ENCODE measurements at places on chromosomes 1 and 21. TPM values are rescaled to one million over a fixed set of nuclear protein-coding genes. Genes with fewer than 3 reads are reported as not detected.

DNA sequence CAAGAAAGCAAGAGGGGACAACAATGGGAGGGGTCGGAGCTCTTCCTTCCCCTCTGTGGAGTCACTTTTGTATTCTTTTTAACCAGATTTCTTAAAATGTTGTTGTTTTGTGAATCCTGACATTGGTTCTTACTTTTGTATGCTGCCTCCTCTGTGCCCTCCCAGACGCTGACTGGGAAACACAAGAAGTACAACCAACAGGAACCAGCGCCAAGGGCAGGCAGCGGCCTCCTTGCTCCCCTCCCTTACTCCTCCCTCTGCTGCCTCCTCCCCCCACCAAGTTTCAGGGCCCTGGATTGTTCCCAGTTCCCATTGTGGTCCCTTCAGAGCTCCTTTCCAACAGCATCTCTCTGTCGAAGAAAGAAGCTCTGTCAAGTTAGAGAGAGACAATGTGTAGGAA, 111.1 kb downstream of the BRINP2 start:
- DNase-seq: no peak

DNA sequence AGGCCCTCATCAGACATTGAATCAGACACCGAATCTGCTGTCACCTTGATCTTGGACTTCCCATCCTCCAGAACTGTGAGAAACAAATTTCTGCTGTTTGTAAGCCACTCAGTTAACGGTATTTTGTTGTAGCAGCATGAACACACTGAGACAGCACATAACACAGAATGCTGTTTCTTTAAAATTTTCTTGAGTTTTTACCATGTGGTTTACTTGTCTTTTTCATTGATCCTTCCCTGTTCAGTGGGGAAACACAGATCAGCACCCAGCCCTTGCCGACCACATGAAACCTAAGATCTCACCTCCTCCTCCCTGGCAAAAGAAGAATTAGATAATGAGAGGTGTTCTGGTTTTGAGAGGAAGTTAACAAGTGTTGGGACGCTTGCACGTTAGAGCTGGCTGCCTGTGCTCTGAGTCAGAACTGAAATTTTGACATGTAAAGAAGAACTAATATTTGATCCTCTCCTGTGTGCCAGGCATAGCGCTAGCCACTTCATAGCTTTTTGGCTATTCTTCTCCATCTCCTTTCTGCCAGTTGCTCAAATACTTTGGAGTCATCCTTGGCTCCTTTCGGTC, 179.6 kb downstream of the DHRS3 start:
- DNase-seq: no peak

DNA sequence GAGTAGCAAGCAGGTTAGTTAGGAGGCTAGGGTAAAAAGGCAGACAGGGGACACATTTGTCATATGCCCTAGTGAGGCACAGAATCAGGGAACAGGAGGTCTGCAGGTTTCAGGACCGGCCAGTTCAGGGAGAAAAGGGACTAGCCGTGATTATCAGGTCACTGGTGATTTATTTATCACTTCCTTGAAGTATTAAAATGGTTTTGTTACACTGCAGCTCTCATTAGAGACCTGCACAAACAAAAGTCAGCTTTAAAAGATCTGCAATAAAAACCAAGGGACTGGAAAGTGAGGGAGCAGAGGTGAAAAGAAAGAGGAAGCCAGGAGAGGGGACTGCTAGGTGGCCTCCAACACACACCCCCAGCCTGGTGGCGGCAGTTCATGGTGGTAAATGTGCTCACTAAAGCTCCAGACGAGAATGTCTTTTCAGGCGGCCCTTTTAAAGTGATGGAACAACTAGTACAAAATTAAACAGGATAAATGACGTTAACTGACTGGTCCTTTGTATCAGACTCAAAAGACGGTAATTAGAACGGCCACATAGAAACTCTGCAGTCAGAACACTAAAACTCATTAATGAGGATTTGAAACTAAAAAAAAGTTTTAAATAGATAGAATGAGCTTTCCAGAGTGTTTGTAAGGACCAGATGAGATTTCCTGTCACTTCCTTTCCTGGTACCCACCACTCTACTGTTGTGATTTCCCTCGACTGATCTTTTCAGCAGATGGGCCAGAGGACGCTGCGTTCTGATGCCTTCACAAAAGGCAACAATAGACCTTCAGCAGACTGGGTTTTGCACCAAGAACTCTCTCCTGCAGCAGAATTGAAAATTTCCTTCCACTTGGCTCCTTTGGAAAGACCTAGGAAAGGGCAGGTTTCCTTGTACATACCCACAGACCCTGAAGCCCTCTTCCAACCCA, 136.8 kb downstream of the NTPCR start:
- DNase-seq: no peak

DNA sequence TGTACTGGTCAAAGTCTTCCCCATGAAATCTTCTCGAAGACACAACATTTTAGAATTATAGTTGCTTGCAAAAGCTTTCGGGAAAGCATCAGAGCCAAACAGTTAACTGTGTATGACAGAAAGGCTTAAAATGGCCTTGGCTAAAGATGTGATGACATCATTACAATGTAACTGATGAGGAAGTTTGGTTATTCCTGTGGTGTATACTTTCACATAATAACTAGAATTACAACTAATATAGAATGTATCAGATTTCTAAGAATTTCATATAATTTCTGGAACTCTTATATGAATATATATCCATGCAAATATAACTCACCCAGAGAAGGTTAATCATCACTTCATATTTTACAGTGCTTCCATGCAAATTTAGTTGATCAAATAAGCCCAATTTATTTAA, 8.4 kb downstream of the TP73 start:
- no peak for DNase-seq

DNA sequence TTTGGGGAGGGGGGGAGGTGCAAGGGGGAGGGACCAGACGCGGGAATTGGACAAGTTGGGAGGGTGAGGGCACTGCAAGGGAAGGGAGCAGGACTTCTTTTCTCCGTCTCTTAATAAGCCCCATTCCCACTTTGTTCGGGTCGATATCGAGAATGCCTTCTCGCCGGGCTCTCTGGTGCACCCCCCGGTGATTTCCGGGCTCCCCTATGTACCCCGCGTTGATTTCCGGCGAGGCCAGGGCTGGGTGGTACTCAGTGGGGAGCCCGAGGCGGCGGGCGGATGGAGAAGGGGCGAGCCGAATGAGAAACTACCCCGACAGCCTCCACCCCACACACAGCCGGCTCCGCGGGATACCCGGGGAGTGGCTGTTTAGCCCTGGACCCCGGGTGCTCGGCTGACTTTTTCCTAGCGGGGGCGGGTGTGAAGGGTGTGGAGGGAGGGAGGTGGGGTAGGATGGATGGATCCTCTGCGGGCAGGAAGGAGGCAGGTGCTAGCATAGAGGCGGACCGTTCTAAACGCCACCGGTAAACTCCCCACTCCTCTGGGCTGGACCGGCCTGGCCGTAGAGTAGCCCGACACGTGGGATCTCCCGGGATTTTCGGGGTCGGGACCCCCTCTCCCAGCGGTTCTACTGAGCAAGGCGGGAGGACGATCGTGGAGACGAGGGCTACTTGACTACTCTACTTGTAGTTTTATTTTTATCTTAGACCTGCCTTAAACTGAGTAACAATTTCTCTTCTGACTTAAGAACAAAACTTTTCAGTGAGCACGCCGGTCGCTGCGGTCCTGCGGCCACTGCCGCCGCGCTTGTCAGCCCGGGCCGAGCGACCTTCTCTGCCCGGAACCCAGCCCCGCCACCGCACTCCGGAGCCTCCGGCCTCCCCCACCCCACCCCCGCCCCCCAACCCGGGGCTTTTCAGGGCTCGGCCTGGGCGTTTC, 1.0 kb downstream of the RNF220 start:
- DNase-seq: peak; percentile 40

DNA sequence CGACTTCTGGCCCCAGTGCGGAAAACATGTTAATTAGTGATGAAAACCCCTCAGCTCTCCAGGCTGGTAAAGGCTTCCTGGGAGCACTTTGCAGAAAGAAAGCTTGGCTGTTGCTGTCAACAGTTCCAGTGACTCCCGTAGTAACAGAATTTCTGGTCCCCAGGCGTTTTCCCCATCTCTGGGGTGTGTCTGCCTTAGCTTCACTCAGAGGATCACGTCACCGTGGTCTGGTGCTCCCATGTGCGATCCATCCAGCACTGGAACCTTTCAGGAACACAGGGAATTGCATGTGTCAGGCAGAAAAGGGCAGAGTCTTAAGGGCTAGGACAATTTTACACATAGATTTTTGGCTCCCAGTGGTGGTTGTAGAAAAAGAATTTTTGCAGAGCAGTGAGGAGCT, 470.4 kb upstream of the USP24 start:
- DNase-seq: no peak

- peak; percentile 11 for DNase-seq
Measured at GRCh38 chr1:24990779-24991641, 60.9 kb upstream of the RUNX3 start.

DNA sequence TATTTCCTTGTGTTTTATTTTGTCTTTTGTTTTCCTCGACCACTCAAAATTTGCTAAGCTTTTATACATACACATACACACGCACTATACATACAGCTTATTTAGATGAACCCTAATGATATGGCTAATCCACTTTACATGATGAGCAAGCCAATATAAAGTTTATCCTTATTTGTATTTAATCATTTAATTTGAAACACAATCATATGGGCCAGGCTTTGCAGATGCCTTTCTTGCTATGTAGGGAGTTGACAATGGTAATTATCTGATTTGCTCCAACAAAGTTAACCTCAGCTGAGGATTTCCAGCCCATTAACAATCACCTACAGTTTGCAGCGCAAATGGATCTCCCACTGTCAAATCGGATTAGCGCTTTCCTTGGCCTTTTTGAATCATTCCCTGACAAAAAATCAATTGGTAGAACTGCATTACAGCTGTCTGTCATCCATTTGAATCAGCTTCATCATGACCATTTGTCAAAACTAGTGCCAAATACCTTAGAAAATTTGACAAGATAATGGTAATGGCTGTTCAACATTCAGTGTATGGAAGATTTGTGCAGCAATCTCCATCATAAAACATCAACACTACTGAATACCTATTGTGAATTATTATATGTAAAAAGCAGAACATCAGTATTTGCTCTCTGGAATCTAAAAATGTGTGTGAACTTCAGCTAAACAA, 352.6 kb downstream of the MRPL39 start:
- no peak for DNase-seq

DNA sequence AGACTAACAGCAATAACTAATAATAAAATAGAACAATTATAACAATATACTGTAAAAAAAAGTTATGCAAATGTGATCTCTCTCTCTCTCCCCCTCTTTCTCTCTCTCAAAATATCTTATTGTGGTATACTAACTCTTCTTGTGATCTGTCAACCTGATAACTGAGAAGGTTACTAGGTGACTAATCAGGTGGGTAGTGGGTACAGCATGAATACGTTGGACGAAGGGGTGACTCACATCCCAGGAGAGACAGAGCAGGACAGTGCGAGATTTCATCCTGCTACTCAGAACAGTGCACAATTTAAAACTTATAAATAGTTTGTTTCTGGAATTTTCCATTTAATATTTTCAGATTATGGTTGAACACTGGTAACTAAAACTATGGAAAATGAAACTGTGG, 257.5 kb downstream of the LRRC40 start:
- DNase-seq: no peak

- no peak for DNase-seq
Measured at GRCh38 chr1:161763522-161764098, 2.5 kb upstream of the ATF6 start.

GRCh38 chr1:210292231-210292871, 36.4 kb upstream of the HHAT start:
- peak; percentile 59 for DNase-seq

GRCh38 chr1:116497656-116498055, 73.2 kb downstream of the CD58 start:
- no peak for DNase-seq

- DNase-seq: no peak
Measured at GRCh38 chr1:109863667-109864046, 47.0 kb upstream of the CSF1 start.

GRCh38 chr21:45333583-45334121, 46.0 kb upstream of the POFUT2 start:
- DNase-seq: no peak

GRCh38 chr1:217498209-217498608, 132.7 kb downstream of the GPATCH2 start:
- DNase-seq: no peak

GRCh38 chr1:154155251-154155650, 378 bp upstream of the NUP210L start:
- no peak for DNase-seq

DNA sequence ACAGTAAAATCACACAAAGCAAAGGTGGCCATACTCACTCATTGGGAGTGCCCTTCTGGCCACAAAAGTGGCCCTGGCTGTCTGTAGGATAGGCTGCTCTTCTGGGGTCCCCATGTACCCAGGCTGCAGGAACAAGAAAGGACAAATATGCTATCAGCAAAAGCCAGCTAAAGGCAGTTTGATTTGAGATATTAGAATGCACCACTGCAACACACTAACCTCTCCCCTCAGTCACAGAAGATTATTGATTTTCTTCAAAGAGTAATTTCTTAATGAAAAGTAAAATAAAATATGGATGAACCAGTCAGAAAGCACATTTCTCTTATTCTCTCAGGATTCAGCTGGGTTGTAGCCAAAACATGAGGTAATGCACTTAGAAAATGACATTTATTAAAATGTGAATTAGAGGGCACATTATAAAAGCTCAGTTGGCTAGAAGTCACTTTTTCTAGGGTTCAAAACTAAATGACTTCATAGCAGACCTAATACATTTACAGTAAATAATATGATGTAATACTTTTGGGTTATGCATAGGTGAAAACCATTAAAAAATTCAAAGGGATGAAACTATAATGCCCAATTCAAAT, 140.8 kb downstream of the LHX8 start:
- no peak for DNase-seq

- DNase-seq: no peak
Measured at GRCh38 chr1:17177651-17178050, 27.3 kb upstream of the PADI1 start.

DNA sequence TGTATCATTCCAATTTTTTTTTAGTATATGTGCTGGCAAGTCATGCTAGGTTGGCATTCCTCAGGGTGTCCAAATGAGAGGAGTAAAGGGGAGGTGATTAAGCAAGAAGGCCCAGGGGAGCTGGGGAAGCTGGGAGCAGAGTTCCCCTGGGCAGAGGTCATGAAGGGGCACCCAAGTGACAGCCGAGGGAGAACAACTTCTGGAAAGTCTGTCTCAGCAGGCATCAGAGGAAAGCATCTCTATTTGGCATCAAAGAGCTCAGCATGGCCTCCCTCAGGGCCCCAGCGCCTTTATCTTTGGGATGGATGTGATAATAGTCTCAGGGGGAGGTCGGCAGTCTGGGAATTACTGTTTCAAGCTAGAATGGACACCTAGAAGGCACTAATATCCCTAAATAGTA, 5.0 kb upstream of the ENO1 start:
- no peak for DNase-seq

GRCh38 chr1:206041640-206042039, 11.3 kb upstream of the RHEX start:
- DNase-seq: no peak

The CCDC185 gene
- not detected for total RNA-seq

The DEPDC1 gene
- total RNA-seq: 2.5 TPM

The HEYL gene
- total RNA-seq: 9.0 TPM

The LCE1D gene
- not detected for total RNA-seq

The PDE9A gene
- total RNA-seq: 58.7 TPM

The IL22RA1 gene
- not detected for total RNA-seq

The MROH9 gene
- not detected for total RNA-seq

The TNFRSF4 gene
- total RNA-seq: 0.29 TPM

The NTRK1 gene
- total RNA-seq: 296 TPM

The GBP6 gene
- total RNA-seq: not detected

The FCRL1 gene
- not detected for total RNA-seq

The LCE1C gene
- not detected for total RNA-seq

The HES3 gene
- total RNA-seq: 0.66 TPM

The ATPAF1 gene
- 37.8 TPM for total RNA-seq
